ENCODE measurements at places on chromosomes 1 and 21. TPM values are rescaled to one million over a fixed set of nuclear protein-coding genes. Genes with fewer than 3 reads are reported as not detected.

Gene VANGL2
- 1.7 TPM for total RNA-seq

Gene BCL2L15
- not detected for total RNA-seq

Gene MTARC2
- total RNA-seq: 16.5 TPM

Gene COL11A1
- total RNA-seq: not detected

- no peaks in the 10 kb centered on the region for H3K36me3 ChIP-seq
- no peak overlapping the region for H3K27ac ChIP-seq
- no peak for DNase-seq
- H3K27me3 ChIP-seq: no peaks in the 10 kb centered on the region
Observed at GRCh38 chr1:233520261-233521191, 93.4 kb upstream of the KCNK1 start.

DNA sequence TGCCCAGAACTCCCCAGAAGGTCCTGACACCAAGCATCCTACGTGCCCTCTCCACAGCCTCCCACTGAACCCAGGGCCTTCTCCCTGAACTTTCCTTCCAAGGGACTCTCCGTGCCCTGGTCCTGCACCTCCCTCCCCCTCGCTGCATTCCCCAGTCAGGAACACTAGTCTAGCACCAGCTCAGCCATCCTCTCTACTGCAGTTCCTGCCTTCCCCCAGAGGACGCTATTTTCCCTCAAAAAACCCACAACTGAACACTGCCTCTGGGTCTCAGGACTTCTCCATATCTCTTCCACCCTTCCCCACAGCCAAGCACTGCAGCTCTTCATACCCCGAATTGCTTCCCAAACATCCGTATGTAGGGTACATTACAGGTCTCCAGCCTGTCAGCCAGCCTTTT, 12.6 kb upstream of the ARTN start:
- H3K4me3 ChIP-seq: no peak overlapping the region
- DNase-seq: peak; percentile 3
- no peaks in the 10 kb centered on the region for H3K4me1 ChIP-seq
- H3K27me3 ChIP-seq: no peaks in the 10 kb centered on the region
- H3K27ac ChIP-seq: no peak overlapping the region

GRCh38 chr1:31567956-31568570, 8.3 kb upstream of the TINAGL1 start:
- H3K4me1 ChIP-seq: peaks cover 26% of the 10 kb centered on the region
- no peaks in the 10 kb centered on the region for H3K27me3 ChIP-seq
- peak overlapping the region; percentile 15 for H3K27ac ChIP-seq
- H3K36me3 ChIP-seq: no peaks in the 10 kb centered on the region
- DNase-seq: no peak

DNA sequence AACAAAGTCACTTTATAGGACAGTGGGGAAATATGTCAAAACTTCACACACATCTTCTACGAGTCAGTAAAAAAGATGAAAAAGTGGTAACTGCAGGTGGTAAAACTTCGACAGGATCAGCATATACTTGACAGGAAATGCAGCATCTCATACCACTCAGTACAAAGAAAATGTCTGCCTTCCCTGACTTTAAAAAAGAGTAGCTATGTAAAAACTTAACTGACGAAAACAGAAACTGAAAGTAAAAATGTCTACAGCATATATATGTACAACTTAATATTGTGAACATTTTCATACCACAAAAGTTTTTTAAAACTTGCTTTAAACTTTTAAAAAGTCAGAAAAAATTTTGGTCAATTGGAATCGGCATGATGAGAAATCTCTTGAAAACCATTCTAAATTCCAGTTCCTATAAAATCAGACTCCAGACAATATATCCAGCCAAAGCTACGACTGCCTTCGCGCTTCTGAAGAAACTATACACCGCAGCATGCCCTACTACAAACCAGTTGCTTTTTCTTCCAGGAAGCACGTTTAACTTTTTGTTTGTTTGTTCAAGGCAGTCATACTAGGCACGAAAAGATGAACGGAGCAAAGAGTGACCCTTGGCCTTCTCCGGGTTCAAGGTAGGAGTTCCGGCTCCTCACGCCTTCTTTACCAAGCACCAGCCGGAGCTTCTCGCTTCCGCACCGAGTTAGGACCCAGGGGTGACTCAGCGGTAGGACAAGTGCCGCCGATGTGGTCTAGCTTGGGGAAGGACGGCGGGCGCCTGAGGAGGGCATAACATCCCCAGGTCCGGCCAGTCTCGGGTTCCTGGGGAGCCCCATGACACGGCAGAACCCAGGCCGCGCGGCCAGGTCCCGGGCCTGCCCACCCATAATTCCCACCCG, 612 bp downstream of the PSMA5 start:
- H3K4me1 ChIP-seq: peaks cover 6% of the 10 kb centered on the region
- peak overlapping the region; percentile 91 for H3K4me3 ChIP-seq
- H3K36me3 ChIP-seq: no peaks in the 10 kb centered on the region
- no peak for DNase-seq
- H3K27ac ChIP-seq: peak overlapping the region; percentile 79

GRCh38 chr21:46061950-46062349, 36.0 kb upstream of the COL6A2 start:
- no peak overlapping the region for H3K4me3 ChIP-seq
- peaks cover 35% of the 10 kb centered on the region for H3K4me1 ChIP-seq
- no peak overlapping the region for H3K27ac ChIP-seq
- no peaks in the 10 kb centered on the region for H3K27me3 ChIP-seq
- H3K36me3 ChIP-seq: no peaks in the 10 kb centered on the region

DNA sequence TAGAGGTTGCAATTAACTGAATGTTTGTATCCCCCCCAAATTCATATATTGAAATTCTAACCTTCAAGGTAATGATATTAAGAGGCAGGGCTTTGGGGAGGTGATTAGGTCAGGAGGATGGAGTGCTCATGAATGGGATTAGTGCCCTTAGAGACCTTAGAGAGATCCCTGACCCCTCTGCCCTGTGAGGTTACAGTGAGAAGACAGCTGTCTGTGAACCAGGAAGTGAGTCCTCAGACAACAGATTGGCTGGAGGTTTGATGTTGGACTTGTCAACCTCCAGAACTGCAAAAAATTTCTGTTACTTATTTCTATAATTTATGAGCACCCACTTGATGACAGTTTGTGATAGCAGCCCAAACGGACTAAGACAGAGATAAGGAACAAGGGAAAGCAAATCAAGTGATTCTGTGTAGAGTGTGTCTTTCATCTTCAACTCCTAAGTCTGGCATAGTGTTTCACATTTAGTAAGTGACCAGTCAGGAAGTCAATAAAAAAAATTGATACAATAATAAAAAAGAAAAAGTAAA, 30.0 kb upstream of the RWDD3 start:
- H3K4me3 ChIP-seq: no peak overlapping the region
- no peak for DNase-seq
- H3K4me1 ChIP-seq: no peaks in the 10 kb centered on the region
- no peaks in the 10 kb centered on the region for H3K27me3 ChIP-seq
- H3K27ac ChIP-seq: no peak overlapping the region

GRCh38 chr1:188719735-188720134, 1757.9 kb downstream of the BRINP3 start:
- H3K4me1 ChIP-seq: no peaks in the 10 kb centered on the region
- H3K27me3 ChIP-seq: no peaks in the 10 kb centered on the region
- no peak overlapping the region for H3K4me3 ChIP-seq
- no peak overlapping the region for H3K27ac ChIP-seq

DNA sequence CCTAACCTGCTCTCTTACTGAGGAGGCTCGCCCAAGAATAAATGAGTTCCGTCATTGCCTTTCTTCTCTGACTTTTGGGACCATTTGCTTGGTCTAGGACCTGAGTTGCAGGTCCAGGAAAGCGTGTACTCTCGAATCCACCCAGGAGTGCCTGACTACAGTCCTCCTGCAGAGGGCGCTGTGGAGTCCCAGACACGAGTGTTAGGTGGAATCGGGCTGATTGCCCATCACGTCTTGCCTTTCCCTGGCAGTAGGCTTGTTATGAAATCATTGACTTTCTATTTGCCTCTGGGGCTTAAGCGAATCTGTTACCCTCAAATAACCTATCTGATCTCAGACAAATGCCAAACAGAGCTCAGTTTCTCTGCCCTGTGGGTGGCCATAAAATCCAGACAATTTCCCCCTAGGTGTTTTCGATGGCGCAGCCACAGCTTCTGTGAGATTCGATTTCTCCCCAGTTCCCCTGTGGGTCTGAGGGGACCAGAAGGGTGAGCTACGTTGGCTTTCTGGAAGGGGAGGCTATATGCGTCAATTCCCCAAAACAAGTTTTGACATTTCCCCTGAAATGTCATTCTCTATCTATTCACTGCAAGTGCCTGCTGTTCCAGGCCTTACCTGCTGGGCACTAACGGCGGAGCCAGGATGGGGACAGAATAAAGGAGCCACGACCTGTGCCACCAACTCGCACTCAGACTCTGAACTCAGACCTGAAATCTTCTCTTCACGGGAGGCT, at the start of gene IL20:
IL20 (plus strand) TSS at position 685 of the 733 bp plus-strand sequence. CDS start 230 bp downstream, outside the sequence.
- DNase-seq: peak; percentile 68
- no peak within 1 kb of the TSS for H3K4me3 ChIP-seq
- no peaks in the 10 kb centered on the region for H3K4me1 ChIP-seq
- H3K27me3 ChIP-seq: peaks cover 13% of the 10 kb centered on the region
- no peak within 1 kb of the TSS for H3K27ac ChIP-seq

GRCh38 chr1:226425431-226426031, 17.6 kb upstream of the PARP1 start:
- no peak for DNase-seq
- H3K27ac ChIP-seq: no peak overlapping the region
- no peaks in the 10 kb centered on the region for H3K36me3 ChIP-seq
- no peak overlapping the region for H3K4me3 ChIP-seq
- H3K27me3 ChIP-seq: no peaks in the 10 kb centered on the region

- no peak overlapping the region for H3K27ac ChIP-seq
- no peak overlapping the region for H3K4me3 ChIP-seq
- peaks cover 3% of the 10 kb centered on the region for H3K4me1 ChIP-seq
- DNase-seq: peak; percentile 62
- H3K27me3 ChIP-seq: no peaks in the 10 kb centered on the region
Observed at GRCh38 chr1:119611701-119612113, 36.4 kb downstream of the ZNF697 start.

DNA sequence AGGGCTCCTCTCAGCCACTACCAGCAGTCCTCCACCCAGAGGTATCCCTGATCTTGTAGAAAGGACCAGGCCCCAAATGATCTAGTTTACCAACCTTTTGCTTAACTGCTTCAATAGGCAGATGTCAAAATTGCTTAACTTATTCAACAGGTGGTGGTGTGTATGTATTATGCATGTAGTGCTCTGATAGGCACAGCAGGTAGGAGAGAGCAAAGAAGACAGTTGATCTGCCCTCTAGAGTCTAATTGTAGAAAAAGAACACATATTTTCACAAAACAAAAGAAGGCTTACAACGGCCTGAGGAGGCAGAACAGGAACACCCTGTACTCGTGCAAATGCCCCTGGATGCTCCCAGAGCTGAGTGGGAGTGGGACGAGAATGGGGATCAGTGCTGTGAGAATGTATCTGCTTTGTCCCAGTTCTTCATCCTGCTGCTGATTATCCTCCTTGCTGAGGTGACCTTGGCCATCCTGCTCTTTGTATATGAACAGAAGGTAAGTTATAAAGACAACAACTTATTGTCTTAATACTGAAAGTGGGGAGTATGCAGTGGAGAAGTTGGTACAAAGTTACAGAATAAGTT, 21.1 kb downstream of the CD53 start:
- no peak overlapping the region for H3K27ac ChIP-seq
- no peaks in the 10 kb centered on the region for H3K4me1 ChIP-seq
- no peaks in the 10 kb centered on the region for H3K27me3 ChIP-seq
- DNase-seq: no peak
- no peaks in the 10 kb centered on the region for H3K36me3 ChIP-seq

DNA sequence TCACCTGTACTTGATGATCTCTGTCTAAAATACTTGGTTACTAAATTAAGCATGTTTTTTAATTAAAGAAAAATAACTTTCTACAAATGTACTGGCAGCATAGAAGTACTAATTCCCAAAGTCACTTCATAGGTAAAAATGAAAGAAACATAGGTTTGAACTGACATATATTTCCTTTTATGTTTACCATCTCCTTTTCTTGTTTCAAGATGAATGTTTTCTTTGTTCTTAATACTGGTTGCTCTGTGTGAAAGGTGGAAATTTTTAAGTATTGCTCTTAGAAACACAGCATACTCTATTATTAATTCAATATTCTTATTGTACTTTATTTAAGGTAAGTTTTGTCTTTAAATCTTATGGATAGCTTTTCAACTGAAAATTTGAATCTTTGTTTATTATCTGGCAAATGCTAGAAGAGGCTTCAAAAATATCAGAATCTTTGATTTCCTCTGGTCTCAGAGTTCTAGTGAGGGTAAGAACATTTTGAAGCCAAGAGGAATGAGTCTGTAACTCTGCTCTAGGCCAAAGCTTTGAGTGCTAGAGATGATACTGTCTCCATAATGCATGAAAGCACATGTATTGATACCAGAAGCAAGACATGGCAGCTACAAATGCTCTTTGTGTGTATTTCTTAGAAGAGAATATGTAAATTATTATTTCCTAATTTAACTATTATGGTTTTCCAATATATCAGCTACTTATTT, 18.2 kb downstream of the RRP15 start:
- H3K27me3 ChIP-seq: no peaks in the 10 kb centered on the region
- no peaks in the 10 kb centered on the region for H3K4me1 ChIP-seq
- no peak overlapping the region for H3K27ac ChIP-seq
- no peaks in the 10 kb centered on the region for H3K36me3 ChIP-seq

DNA sequence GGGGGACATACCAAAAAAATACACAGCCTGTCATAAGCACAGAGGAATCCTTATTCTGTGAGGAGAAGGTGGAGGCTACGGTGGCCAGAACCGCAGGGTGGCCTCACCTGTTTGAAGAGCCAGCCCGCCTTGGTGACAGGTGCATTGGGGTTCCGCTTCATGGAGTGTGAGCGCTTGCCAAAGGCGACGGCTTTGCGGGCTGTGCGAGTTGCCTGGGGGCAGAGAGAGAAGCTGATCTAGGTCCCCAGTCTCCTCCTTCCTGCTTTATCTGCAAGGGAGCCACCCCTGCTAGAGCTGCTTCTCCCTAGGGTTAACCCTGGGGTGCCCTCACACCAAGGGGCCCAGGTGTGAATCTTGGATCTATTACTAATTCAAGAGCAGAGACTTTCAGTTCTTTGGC, 54.3 kb upstream of the GOLT1A start:
- peaks cover 41% of the 10 kb centered on the region for H3K4me1 ChIP-seq
- H3K36me3 ChIP-seq: peaks cover 46% of the 10 kb centered on the region
- no peak for DNase-seq
- no peaks in the 10 kb centered on the region for H3K27me3 ChIP-seq
- H3K4me3 ChIP-seq: no peak overlapping the region

GRCh38 chr21:38913120-38913892, 107.6 kb downstream of the ETS2 start:
- DNase-seq: peak; percentile 73
- peak overlapping the region; percentile 69 for H3K27ac ChIP-seq
- H3K27me3 ChIP-seq: no peaks in the 10 kb centered on the region
- H3K4me3 ChIP-seq: peak overlapping the region; percentile 33
- peaks cover 30% of the 10 kb centered on the region for H3K4me1 ChIP-seq

GRCh38 chr1:76585980-76586674, 281.2 kb upstream of the ST6GALNAC5 start:
- no peaks in the 10 kb centered on the region for H3K27me3 ChIP-seq
- H3K4me3 ChIP-seq: no peak overlapping the region
- no peak for DNase-seq
- H3K4me1 ChIP-seq: no peaks in the 10 kb centered on the region
- H3K27ac ChIP-seq: no peak overlapping the region

DNA sequence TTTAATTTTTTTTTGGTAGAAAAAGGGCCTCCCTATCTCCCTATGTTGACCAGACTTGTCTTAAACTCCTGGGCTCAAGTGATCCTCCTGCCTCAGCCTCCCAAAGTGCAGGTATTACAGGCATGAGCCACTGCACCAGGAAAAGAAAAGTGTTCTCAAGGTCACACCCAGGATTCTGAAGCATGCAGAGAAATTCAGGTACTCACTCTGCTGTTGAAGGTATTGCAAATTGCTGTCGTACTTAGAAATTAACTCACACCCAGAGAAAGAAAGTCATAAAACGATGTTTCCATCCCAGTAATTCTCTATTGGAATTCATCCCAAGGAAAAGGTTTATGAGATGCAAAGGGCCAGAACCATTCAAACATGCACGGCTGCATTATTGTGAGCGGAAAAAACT, 73.7 kb downstream of the DHRS3 start:
- H3K27ac ChIP-seq: no peak overlapping the region
- no peak overlapping the region for H3K4me3 ChIP-seq
- peaks cover 14% of the 10 kb centered on the region for H3K4me1 ChIP-seq
- no peaks in the 10 kb centered on the region for H3K36me3 ChIP-seq
